ENCODE measurements at places on chromosomes 16 and 17.

DNA sequence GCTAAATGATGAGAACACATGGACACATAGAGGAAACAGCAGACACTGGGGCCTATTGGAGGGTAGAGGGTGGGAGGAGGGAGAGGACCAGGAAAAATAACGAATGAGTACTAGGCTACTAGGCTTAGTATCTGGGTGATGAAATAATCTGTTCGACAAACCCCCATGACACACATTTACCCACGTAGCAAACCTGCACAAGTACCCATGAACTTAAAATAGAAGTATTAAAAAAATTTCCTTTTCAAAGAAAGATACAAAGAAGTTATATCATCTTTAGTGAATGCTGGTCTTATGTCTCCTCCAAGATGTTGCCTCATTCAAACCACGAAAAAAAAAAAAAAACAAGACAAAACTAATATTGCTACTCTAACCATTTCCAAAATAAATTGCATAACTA, 31.7 kb downstream of the MBTD1 start:
- DNase-seq = no peak

GRCh38 chr17:60170835-60171752, 21.3 kb downstream of the CA4 start:
- DNase-seq = no peak

- no peak for DNase-seq
Observed at GRCh38 chr17:50943575-50943933, 77.4 kb upstream of the TOB1 start.

GRCh38 chr16:87955302-87956097, 4.3 kb downstream of the BANP start:
- DNase-seq = no peak

DNA sequence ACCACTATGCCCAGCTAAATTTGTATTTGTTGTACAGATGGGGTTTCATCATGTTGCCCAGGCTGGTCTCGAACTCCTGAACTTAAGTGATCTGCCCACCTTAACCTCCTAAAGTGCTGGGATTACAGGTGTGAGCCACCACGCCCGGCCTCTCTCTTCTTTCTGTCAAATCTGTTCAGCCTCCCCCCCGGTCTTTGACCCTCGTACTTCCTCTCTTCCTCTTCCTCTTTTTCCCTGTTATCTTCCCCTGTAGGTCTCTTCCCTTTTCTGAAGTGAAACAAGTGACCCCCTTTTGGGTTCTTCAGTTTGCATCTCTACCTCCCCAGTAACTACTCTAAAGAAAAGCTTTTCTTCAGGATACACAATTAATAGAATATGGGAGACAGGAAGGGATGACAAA, 31.7 kb upstream of the DHX40 start:
- no peak for DNase-seq

DNA sequence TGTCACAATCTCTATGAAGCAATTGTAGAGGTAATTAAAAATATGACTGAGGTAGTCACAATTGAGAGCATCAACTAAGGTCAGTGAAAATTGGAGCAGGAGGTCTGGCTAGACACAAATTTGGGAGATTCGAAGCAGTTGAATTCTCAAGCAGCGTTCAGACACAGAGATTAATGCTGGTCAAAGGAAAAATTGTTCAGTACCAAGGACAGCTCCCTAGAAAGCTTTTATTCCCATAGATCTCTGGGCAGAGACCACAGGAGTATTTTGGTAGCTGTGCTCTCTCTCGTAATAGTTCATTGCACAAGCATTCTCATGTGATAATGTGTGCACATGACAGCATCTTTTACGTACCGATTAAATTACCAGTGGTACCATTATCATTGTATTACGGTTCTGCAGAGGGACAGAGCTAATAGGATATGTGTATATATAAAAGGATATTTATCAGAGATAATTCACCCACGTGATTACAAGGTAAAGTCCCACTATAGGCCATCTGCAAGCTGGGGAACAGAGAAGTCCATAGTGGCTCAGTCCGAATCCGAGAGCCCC, 387.5 kb upstream of the HSBP1 start:
- DNase-seq = peak; percentile 17

- DNase-seq = no peak
Observed at GRCh38 chr16:19142939-19143598, 25.0 kb upstream of the SYT17 start.

GRCh38 chr17:11944587-11944986, 52.7 kb downstream of the ZNF18 start:
- DNase-seq = no peak

DNA sequence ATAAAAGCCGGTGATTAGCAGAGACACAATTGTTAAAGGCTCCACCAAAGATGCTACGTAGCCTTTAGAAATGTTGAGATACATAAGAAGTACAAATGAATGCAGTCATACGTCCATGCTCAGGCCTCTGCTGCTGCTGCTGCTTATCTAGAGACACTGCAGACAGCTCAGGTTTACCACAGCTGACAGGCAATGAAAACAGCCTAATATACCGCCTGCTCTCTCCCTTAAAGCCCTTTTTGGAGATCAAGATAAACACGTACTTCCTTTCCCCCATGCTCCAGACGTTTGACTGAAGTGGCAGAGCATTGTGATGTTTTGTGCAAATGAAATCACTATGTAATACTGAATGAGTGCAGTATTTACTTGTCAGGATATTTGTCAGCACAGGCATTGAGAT, 185.3 kb downstream of the AATF start:
- DNase-seq = no peak

GRCh38 chr17:1709971-1710806, at the start of gene TLCD2:
TSS of gene TLCD2 (minus strand) at chr17:1710377. CDS start at chr17:1710242, 135 bp downstream.
- no peak for DNase-seq

GRCh38 chr17:4082136-4082924, 60.5 kb downstream of the ZZEF1 start:
- no peak for DNase-seq

- no peak for DNase-seq
Observed at GRCh38 chr16:70254965-70255286, 3.2 kb upstream of the EXOSC6 start.

DNA sequence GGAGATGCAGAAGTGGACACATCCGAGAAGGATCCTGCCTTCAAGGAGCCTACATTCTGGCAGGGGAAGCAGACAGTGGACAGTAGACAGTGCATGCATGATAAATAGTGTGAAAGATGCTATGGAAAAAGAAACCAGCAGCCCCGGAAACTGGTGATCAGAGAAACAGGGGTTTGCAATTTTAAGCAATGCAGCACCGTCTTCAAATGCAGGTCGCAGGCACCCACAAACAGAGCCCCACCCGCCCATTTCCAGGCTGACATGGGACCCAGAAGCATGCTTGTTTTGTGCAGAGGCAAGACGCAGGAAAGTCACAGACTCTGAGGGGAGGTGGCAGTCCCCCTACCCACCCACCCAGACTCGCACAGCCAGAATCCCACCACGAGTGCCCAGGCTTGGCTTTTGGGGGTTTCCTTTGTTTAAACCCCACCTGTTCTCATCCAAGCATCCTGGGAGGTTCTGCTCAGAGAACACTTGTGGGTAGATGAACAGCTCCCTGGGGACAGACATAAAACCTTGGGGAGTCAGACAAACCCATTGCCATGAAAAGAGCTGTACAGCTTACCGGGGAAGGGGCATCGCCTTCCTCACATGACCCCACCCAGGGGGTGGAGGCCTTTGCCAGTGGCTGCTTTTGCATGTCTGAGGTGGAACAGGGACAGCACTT, 114.3 kb downstream of the MGAT5B start:
- peak; percentile 52 for DNase-seq

GRCh38 chr17:45345246-45345553, 28.4 kb upstream of the MAP3K14 start:
- DNase-seq = no peak

- DNase-seq = no peak
Observed at GRCh38 chr17:72349491-72349995, 228.7 kb downstream of the SOX9 start.

- no peak for DNase-seq
Observed at GRCh38 chr16:63005356-63005755, 969.1 kb upstream of the CDH8 start.

GRCh38 chr17:39754958-39755553, 17.3 kb downstream of the GRB7 start:
- peak; percentile 57 for DNase-seq

DNA sequence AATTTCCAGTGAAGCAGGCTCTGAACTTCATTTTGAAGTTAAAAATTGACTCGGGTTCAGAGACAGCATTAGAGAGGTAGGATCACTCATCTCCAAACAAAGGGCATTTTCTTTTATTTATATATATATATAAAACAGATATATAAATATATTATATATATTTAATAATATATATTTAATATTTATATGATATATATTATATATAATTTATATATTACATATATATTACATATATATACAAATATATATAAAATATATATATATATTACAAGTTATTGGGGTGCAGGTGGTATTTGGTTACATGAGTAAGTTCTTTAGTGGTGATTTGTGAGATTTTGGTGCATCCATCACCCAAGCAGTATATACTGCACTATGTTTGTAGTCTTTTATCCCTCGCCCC, 320.8 kb downstream of the MAP2K6 start:
- no peak for DNase-seq

DNA sequence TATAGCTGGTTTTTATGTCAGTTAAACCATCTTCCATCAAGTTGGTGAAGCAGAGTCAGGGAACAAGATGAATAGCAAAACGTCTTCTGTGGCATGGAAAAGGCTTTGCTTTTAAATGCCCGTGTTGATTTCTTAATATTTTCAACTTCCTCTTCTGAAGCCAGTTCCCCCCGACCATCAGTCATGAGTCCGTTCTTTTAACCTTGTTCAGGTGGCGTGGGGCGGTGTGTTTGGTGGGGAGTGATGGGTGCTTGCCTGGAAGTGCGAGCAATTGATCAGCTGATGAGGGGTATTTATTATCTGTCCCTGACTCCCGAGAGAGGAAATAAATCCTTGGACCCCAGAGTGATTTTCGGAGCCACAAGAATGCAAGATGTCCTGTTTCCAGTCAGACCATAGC, 147.1 kb downstream of the WWOX start:
- no peak for DNase-seq

GRCh38 chr17:74185571-74186185, 17.8 kb upstream of the RPL38 start:
- no peak for DNase-seq

GRCh38 chr16:11800382-11800718, 3.3 kb upstream of the ZC3H7A start:
- no peak for DNase-seq

DNA sequence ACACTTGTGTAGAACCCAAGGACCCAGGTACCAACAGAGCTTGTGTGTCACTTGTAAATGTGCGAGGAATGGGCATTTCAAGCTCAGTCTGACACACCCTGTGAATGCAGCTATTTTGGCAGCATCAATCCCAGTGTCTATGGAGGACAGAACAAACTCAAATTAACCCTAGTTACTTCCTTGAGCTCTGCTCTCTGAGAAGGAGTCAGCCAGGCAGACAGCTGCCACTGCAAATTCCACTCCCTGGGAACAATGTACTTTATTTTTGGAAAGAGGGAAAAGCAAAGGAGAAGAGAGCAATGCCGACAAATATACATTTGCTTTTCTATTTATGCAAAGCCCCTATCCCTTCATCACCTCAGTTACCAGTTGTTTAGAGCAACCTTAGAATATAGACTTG, 48.4 kb upstream of the NOG start:
- no peak for DNase-seq

DNA sequence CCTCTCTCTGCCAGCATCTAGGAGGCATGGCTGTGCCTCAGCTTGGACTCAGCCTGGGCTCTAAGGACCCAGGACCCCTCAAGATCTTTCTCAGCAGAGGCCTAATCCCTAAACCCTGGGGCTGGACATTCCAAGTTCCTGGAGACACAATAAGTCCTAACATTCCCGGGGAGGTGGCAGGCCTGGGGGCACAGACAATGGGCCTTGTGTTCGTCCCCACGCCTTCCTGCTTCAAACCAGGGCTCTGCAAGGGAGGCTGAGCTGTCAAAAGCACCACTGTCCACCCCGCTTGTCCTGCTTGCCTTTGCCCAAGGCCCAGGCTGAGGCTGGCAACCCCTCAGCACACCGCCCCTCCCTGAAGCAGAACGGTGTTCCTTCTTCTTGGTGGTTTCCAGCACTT, 13.7 kb downstream of the SDK2 start:
- no peak for DNase-seq

GRCh38 chr17:19482576-19482975, 51.1 kb upstream of the SLC47A1 start:
- DNase-seq = no peak

DNA sequence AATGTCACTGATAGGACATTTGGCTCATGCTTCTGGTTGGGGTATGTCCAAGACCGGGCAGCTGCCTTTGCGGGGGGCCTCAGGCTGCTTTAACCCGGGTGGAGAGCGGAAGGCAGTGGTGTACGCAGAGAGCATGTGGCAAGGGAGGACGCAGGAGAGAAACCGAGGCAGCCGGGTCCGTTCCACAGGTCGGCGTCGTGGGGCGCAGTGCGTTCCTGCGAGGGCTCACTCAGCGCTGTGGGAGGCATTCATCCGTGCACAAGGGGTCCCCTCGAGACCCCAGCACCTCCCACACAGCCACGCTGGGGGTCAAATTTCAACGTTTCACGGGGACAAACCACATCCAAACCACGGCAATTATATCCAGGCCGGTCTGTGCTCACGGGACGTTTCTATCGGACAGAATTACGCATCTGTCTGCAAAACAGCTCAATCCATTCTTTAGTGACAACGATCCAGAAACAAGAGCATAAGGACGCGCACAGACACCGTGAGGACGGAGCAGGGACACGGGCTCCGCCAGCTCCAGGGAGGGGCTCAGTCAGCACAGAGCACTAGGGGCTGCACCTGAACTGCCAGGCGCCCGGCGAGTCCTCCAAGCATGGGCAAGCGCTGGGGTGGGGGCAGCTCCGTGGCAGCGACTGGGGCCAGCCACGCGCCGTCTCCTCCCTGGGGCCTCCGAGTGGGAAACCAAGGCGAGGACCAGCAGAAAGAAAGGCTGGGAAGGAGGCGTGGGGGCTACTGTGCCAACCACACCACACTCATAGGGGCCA, 108.4 kb upstream of the METRNL start:
- DNase-seq = no peak

DNA sequence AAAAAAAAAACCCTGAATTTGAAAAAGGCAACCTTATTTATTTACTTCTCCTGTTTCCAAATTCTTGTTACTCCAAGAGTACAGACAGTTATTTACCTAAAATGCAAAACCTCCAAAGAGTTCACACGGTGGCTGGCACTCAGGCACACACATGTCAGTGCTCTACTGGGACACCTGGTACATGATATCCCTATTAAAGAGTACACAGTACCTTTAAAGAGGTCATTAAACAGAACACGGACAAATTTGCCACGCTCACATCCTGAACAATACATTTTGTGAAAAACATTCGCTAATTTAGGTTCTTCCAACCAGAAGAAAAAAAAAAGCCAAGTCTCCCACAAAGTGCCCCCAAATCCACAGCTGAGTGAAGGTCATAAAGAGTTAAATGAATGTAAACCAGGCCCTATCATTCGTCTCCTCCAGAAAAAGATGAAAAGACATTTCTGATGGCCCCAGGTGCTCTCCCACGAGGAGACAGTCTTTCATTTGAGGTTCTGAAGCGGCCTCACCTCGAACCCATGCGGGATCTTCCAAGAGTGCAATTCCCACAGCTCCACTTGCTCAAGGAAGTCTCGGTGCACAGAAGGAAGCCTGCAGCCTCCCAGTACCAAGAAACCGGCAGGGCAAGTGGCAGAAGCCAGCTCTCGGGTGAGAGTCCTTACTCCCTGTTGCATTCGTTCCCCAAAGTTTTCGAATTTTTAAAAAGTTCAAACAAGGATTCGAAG, 993 bp downstream of the ERN1 start:
- DNase-seq = peak; percentile 47

All from OCI-LY7 (cell line).